ENCODE measurements at places on chromosomes 2 and 18.

DNA sequence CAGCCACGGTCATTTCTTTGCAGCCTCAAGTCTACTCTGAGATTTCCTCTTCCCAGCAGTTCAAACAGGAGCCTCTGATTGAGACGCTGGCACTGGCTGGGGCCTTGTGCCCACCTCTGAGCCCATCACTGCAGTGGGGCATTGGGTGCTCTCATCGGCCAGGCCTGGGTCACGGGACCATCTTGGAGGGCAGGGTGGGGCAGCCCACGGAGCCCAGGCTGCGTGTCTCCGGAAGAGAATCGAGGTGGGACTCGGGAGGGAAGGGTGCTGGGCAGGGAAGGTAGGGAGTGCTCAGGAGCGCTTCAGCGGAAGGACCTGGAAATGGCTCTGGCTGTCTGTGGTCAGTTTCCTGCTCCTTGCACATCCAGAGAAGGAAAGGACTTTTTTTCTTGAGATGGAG, 82.4 kb downstream of the RTP5 start:
- DNase-seq = no peak

DNA sequence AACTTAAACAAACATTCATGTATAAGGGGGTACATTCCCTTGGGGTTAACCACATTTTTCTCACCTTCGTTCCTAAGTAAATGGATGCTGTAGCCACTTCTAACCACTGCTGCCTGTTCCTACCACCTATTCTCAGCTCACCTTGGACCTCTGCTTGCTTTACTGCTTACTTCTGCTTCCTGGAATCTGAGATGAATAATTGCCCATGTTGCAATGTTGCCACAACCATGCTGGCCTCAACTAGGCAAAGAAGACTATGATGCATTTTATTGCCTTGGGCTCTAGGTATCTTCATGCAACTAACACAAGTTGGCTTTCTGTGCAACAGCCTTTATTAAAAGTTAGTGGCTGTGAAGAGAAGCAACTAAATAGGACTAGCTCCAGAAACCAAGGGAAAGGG, 106.3 kb upstream of the TCF4 start:
- DNase-seq = peak; percentile 23

DNA sequence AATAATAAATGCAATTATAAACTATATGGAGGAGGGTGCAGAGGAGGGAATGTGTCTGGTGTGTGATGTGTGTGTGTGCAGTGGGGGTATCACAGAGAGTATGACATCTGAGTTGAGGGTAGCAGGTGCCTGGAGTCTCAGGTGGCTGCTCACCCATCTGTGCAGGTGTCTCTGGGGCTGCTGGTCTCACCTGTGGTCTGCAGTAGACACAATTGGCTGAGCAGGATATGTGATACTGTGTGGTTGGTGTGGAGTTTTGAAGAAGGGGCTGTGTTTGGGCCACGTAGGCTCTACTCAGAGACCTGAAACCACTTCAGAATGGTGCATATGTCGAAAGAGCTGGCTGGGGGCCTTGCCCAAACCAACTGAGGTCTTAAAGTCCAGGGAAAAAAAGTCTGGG, 17.0 kb downstream of the FABP1 start:
- no peak for DNase-seq

GRCh38 chr2:230877759-230878598, 13.2 kb downstream of the ITM2C start:
- no peak for DNase-seq

GRCh38 chr2:197857476-197858107, 53.2 kb downstream of the PLCL1 start:
- no peak for DNase-seq

DNA sequence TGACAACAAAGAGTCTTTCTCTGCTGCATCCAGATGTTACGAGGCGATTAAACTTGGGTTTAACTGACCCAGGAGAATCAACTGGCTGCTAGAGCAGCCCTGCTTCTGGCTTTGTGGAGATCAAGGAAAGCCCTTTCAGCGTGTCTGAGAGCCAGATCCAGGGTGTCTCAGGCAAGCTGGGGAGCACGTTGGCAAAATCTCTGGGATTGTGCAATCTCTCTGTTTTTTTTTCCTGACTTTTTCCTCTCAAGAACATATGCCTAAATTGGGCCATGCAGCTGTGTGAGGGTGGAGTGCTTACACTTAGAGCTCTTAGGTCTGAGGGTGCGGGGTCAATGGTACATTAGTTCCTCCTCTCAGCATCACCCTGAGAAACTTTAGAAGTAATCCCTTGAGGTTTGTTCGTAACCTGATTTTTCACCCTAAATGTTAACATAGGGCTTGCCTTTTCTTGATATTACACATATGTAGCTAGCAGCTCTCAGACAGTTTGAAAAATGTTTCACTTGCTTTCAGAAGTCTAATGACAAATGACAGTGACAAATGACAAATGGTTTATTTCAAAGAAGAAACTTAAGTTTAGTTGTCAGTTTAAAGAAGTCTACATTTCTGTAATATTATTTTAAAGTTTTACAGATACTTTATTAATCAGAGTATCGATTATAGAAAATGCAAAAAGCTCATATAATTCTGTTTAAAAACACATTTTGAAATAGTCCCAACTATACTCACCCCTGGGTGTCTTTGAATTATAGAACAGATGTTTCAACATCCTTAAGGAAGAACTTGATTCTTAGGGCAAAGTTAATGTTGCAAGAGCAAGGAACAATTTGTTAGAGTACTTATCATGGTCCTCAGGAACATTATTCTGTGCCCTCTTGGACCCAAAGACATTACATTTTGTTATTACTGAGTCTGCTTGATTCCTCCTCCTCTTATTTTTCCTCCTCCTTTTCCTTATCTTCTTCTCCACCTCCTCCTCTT, 38.4 kb upstream of the ZSWIM2 start:
- no peak for DNase-seq

- no peak for DNase-seq
Observed at GRCh38 chr2:187528042-187528441, 26.2 kb downstream of the TFPI start.

DNA sequence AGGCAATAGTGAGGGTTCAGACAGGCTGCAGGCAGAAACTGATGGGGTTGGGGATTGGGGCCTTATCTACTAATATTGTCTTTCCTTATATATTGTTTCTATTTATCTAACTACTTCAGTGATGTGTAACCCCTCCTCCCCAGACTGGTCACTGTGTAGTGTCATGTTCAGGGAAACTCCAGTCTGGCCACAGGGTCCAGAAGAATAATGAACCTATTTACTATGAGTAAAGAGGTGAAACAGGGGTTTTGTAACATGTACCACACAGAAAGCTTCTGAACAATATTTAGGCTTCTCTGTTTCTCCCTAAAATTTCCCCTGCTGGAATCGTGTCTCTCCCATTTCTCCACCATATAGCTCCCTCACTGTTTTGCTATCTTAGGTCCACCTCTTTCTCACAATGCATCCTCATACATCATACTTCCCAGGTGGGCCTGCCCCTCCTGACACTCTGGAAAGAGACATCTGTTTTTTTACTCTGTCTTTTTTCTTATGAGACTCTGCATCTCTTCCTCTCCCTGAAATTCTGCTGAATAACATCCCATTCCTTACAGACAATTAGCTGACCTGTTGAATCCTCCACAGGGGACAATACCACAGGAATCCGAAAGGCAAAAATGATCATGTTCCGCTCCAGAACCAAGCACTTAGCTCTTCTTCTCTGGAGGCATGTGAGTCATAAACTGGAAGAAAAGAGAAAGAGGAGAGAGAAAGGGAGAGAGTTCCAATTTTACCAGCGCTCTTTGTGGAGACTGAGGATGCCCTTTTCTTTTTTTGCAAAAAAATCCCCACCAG, 154.8 kb downstream of the ZEB2 start:
- no peak for DNase-seq

GRCh38 chr18:37422116-37422515, 143.5 kb downstream of the CELF4 start:
- no peak for DNase-seq

DNA sequence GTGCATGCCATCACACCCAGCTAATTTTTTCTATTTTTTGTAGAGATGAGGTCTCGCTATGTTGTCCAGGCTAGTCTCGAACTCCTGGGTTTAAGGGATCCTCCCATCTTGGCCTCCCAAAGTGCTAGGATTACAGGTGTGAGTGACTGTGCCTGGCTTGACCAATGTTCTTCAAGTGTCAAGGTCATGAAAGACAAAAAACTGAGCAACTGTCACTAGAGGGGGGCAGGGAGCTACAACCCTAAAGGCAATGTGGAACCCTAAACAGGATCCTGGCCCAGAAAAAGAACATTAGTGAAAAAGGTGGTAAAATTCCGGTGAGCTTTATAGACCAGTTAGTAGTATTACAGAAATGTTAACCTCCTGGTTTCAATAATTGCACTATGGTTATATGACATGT, 7.3 kb downstream of the MYO5B start:
- no peak for DNase-seq

GRCh38 chr2:75499534-75499933, 61.2 kb downstream of the EVA1A start:
- no peak for DNase-seq

GRCh38 chr2:116949249-116949648, 865.2 kb upstream of the DDX18 start:
- DNase-seq = no peak

DNA sequence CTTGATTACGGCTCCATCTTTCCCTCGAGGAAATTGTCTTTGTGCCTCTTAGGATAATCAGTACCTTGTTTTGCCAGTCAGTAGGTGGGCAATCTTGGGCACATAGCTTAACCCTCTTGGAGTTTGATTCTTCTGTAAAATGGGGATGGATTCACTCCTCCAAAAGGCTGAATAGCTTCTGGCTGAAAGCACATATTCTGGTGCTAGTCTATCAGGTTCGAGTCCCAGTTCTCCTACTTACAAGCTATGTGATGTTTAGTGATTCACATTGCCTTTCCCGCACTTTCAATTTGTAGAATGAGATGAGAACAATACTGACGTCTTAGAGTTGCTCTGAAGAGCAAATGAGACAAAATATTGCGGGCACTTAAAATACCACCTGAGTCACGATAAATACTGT, 43.9 kb downstream of the ATIC start:
- no peak for DNase-seq

DNA sequence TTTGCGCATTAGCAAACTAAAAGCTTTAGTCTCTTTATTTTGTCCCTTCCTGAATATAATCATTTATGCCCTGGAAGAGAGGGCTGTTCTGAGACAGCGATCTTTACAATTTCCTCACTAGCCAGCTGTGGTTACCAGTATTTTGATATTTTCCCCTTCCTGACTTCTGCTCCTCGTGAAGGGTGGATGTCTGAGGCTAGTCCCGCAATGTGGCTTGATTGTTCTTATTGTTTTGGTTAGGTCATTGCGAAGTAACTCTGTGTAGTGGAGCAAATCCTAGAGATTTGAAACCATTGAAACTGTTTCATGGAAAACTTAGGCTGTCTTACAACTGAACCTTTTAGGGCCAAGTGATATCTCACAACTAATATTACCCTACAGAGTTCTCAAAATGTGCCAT, 2.4 kb downstream of the MRPL33 start:
- DNase-seq = no peak

DNA sequence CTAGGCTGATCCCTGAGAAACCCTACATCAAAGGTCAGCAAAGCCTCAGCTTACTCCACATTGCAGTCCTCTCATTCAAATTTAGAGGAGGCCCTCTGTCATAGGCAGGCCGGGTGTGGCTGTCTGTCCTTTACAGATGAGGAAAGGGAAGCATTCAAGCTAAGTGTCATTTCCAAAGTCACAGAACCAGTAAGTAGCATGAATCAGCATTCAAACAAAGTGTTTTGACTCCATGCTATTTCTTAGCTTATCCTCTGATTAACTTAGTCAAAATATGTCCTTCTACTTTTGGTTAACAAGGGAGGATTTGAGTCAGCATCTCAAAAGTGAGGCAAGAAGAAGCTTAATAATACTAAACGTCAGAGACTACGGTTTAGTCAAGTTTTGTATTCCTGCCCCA, 409.0 kb upstream of the POU3F3 start:
- DNase-seq = no peak

DNA sequence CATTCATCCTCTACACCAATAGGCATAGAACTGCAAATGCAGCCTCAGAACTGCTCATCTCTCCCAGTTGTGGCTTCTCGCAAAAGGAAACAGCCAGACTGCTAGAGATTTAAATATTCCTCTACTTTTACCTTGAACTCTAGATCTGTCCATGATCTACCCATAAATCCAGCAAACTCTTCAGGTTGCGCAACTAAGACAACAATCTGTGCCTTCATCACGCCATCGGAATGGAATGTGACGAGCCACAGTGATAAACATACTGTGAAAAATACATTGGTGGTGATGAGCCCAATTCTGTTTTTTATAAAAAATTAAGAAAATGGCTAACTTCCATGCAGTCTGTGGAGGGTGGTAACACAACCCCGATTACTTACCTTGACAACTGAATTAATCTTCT, 626.7 kb downstream of the LRRTM4 start:
- DNase-seq = no peak

DNA sequence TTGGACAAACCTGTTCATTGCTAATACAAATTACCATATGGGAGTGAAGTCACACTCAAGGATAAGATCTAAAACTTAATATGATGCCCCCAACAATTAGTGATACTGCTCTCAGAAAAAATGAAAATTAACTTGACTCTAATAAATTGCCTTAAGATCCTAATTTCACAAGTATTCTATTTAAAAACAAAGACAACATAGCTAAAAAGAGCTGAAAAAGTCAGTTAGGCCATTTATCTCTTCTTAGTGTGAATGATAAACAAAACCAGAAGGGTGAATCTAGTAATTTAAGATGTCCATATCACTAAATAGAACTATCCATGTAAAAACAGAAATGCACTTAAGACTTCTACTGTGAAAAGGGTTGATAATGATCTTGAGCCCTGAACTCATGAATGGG, 53.4 kb downstream of the FN1 start:
- DNase-seq = no peak

- DNase-seq = no peak
Observed at GRCh38 chr2:222355860-222356259, 57.1 kb upstream of the PAX3 start.

- DNase-seq = no peak
Observed at GRCh38 chr2:148603562-148603920, 41.0 kb upstream of the EPC2 start.

GRCh38 chr18:48860269-48861180, 90.2 kb downstream of the SMAD7 start:
- no peak for DNase-seq

DNA sequence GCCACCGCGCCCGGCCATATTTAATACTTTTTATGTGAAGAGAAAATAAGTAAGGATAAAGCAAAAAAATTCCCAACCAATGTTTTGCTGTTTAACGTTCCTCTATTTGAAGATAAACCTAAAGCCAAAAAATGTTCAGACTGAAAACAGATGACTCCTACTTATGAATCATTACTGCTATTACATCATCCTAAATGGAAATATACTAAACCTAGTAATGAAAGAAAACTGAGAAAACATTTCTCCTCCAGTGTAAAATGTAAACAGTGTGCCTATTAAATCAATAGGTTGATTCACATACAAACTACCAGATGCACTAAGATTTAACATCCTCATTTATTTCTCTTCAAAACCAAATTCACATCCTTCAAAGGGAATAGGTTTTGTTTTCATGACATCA, 43.5 kb downstream of the CWC22 start:
- peak; percentile 20 for DNase-seq

DNA sequence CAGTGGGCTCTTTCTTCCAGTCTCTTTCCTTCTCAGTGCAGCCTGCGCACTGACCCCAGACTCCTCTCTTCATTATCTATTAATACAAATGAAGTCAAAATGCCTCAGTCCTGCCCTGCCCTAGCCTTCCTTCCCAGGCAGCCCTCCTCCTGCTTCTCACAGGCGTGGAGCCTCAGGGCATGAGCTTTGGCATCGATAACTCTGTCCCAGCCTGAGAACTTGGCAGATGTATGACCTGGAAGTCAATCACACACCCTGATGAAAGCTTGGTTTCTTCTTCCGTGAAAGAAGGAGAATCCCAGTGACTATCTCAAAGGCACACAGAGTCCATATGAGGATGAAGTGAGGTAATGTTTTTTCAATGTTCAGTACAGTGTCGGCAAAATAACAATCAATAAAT, 600.7 kb upstream of the ID2 start:
- DNase-seq = no peak
